ENCODE measurements at places on chromosomes 12 and 14.

GRCh38 chr12:92151916-92152315 lies 6.3 kb upstream of the BTG1 start:
- no peak for DNase-seq

DNA sequence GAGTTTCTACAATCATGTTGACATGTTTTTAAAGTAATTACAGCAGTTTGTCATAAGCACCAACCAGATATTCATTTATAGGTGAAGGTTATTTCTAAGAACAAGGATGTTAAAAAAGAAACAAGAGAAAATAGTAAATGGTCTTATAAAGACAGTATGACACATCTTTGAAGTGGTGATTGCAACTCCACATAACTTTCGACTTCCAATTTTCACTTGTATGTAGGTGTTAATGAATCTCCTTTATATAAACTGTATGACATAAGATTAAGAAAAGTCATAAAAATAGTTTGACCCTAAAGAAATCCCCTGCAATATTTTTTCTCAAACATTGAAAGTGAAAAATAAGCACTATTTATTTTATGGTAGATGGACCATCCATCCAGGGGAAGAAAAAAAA lies 144.8 kb upstream of the PTPRQ start:
- DNase-seq = no peak

DNA sequence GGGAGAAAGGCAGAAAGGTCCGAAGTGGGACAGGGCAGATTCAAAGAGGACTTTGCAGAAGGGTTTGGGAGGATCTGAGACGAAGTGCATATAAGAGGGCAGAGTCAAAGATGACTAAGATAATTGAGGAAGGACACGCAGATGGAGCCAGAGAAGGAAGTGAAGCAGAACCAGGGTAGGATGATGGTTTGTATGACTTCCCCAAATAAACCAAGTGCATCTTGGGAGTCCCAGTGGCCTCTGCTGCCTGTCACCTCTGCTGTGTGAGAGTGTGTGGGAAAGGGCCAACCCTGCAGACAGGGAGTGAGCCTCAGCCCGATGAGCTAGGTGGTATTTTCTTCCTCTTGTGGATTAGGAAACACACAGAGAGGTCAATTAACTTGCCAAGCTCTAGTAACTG lies 36.8 kb downstream of the FLVCR2 start:
- no peak for DNase-seq

DNA sequence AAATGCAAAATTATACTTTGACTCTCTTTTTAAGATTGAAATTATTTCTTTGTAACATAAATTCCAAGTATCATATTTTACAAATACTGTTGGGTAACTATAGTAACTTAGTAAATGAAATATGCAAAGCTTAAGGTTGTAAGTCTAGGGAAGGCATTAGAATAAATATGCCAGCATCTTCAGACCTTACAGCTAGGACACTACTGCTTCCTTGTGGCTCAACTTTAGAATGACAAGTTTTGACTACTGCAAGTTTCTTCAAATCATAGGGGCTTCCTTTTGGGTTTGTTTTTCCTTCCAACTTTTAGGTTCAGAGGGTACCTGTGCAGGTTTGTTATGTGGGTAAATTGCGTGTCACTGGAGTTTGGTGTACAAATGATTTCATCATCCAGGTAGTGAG lies 17.7 kb upstream of the ANP32D start:
- no peak for DNase-seq

GRCh38 chr12:108594-108993 lies 42.0 kb downstream of the IQSEC3 start:
- no peak for DNase-seq

DNA sequence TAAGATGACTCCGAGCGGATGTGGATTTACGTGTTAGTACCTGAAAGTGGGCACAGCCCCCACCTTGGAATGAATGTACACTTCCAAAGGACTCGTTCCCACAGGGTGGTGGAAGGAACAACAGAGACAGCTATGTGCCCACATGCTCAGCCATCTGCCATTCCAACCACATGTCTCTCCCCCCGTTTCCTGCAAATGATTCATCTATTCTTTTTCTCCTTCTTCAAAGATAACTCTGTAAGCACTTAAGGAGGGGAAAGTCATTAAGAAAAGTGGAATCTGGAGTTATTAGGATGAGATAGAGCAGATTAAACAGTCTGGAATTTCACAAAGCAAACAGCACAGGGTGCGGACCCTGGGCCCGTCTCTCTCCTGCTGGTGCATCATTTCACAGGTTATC lies 18.5 kb upstream of the DUSP6 start:
- DNase-seq = no peak

GRCh38 chr14:74816124-74816523 lies 53.0 kb downstream of the YLPM1 start:
- no peak for DNase-seq

GRCh38 chr12:3837049-3837448 lies 36.1 kb downstream of the PARP11 start:
- no peak for DNase-seq

DNA sequence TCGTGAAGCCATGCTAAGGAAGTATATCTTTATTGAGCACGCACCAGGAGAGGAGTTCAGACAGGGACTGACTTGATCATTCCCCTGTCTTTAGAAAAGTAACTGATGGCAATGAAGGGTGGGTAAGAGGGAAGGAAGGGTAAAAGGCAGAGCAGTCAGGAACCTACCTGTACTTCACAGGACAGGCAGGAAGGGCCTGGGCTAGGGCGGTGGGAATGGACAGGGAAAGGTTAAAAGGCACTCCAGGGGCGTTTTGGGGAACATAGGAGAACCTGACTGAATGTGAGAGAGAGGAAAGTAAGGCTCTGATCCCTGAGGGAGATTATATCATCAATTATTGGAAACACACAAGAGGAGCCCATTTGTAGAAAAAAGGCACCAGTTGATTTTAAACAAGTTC lies 3.9 kb downstream of the SLC35E3 start:
- DNase-seq = no peak

DNA sequence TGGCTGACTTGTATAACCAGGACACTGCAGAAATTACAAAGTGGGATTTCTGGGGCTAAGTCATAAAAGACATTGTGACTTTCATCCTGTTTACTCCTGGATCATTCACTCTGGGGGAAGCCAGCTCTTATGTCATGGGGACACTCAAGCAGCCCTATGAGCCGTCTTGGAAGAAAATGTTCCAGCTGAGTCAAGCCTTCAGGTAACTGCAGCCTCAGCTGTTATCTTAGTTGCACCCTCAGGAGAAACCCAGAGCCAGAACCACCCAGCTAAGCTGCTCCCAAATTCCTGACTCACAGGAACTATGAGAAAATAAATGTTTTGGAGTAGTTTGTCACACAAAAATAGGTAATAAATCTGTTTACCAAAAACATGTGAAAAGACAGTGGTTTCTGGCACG lies 43.1 kb upstream of the GXYLT1 start:
- DNase-seq = no peak
